ENCODE measurements at places on chromosomes 12 and 14.
A peak's percentile ranks its signal among the peaks of the same experiment; 100 is the strongest.

- no peak for DNase-seq
Measured at GRCh38 chr14:91305650-91306431, 61.3 kb upstream of the GPR68 start.

- DNase-seq = peak; percentile 90
Measured at GRCh38 chr12:117033382-117034221, 65.6 kb downstream of the TESC start.

- no peak for DNase-seq
Measured at GRCh38 chr12:823028-823698, 70.8 kb downstream of the WNK1 start.

DNA sequence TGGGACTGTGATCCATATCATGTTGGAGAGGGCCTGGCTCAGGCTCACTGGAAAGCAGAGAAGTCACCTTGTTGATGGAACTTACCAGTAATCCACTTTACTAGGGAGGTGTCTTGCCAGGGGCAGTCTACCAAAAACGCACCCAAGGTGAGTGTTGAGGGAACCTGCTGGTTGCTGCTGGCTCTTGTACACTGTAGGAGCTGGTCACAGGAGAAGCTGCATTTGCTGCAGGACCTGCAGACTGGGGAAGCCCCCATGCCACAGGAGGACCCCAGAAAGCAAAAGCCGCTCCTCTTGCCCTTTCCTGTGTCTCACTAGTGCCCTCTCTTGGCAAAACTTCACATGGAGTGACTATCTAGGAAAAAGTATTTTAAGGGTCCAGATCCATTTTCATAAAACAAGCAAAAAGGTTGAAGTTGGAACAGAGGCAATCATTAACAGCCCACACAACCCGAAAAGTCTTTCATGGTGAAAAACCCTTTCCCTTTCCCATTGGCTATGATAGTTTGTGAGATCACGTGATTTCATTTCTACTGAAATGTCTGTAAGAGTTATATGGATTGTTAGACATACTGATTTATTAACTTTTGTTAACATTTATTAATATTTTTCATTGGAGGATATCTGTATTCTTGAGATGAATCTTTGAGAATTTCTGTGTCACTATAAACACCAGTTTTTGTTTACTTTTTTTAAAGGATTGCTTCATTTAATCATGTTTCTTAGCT is 59.2 kb downstream of the RASSF8 start:
- no peak for DNase-seq

GRCh38 chr12:110317911-110318310 is 36.9 kb downstream of the ATP2A2 start:
- DNase-seq = no peak

- no peak for DNase-seq
Measured at GRCh38 chr12:66367015-66367667, 64.8 kb downstream of the HELB start.

- DNase-seq = no peak
Measured at GRCh38 chr14:79412822-79413221, 798.5 kb downstream of the DIO2 start.

- DNase-seq = no peak
Measured at GRCh38 chr14:24699052-24699451, 65.1 kb upstream of the GZMB start.

DNA sequence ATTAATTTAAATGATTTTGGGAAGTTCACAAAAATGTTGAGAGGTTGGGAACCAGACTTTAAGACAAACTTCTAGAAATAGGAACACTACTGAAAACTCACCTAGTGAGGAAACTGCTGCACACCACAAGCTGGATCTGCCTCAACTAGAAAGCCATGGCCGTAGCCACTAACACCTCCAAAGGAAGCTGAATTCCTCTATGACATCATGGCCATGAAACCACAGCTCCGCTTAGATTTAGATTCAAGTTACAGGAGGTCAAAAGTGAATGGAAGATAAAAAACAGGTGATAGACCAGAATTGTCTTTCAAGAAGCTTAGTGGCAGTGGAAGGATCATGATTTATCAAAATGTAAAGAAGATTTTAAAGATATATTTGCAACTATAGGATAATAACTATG is 208.8 kb upstream of the ALG10 start:
- no peak for DNase-seq

GRCh38 chr12:106736051-106736957 is 38.2 kb upstream of the RIC8B start:
- DNase-seq = no peak

DNA sequence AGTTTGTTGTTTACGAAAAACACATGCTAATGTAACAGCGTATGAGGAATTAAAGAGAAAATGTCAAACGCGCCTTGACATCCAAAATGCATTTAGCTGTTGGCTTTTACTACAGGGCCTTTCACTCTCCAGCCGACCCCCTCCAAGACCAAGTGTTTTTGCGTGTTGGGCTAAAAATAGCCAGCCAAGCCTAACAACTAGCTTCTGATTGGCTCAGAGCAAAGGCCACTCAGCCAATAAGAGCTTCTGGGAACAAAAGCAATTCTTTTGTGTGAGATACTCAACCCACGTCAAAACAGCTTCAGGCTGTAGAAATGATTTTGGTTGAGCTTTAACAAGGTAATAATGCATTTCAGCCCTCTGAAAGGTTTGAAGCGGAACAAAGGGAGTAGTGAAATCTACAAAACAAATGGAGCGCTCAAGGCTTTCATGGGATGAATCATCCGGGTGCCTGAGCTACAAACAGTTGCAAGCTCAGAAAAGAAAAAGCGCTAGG is 198.7 kb upstream of the DCN start:
- DNase-seq = peak; percentile 79

- DNase-seq = no peak
Measured at GRCh38 chr12:8780389-8780788, 42.0 kb upstream of the A2ML1 start.

Data from posterior cingulate gyrus (tissue), 11 donors.